Ovary (tissue), 10 donors: ENCODE measurements at places on chromosomes 7 and 10. TPM values are rescaled to one million over a fixed set of nuclear protein-coding genes. Genes with fewer than 3 reads are reported as not detected.

Gene SMKR1
- 0.67 TPM for polyA plus RNA-seq

Gene CRYGN
- 0.24 TPM for polyA plus RNA-seq

Gene JCAD
- polyA plus RNA-seq, result 10.0 TPM

Gene VKORC1L1
- 16.3 TPM for polyA plus RNA-seq

Gene CPA2
- not detected for polyA plus RNA-seq

Gene CCDC172
- polyA plus RNA-seq, result not detected

Gene NPC1L1
- polyA plus RNA-seq, result 0.22 TPM

Gene EIF5AL1
- 0.15 TPM for polyA plus RNA-seq

Gene CLCN1
- polyA plus RNA-seq, result not detected

Gene SPDYE9
- polyA plus RNA-seq, result 0.11 TPM

Gene SHH
- not detected for polyA plus RNA-seq

Gene SLC13A1
- polyA plus RNA-seq, result not detected

Gene GIMAP1
- 6.2 TPM for polyA plus RNA-seq

Gene ATOH7
- polyA plus RNA-seq, result 0.16 TPM

Gene AMZ1
- polyA plus RNA-seq, result 0.15 TPM

Gene NOS3
- polyA plus RNA-seq, result 1.0 TPM

Gene HNRNPA2B1
- 483 TPM for polyA plus RNA-seq

Gene MMRN2
- polyA plus RNA-seq, result 21.2 TPM

Gene PAX4
- not detected for polyA plus RNA-seq

Gene IQUB
- 0.70 TPM for polyA plus RNA-seq

Gene CPN1
- not detected for polyA plus RNA-seq
